ENCODE measurements at places on chromosomes 1 and 21.

- DNase-seq: no peak
Measured at GRCh38 chr1:175522880-175523279, 220.5 kb downstream of the TNR start.

- no peak for DNase-seq
Measured at GRCh38 chr1:184228558-184228957, 158.3 kb upstream of the C1orf21 start.

- no peak for DNase-seq
Measured at GRCh38 chr1:23592209-23592892, 33.0 kb upstream of the ID3 start.

GRCh38 chr1:198169672-198170071 lies 12.9 kb downstream of the NEK7 start:
- peak; percentile 30 for DNase-seq

DNA sequence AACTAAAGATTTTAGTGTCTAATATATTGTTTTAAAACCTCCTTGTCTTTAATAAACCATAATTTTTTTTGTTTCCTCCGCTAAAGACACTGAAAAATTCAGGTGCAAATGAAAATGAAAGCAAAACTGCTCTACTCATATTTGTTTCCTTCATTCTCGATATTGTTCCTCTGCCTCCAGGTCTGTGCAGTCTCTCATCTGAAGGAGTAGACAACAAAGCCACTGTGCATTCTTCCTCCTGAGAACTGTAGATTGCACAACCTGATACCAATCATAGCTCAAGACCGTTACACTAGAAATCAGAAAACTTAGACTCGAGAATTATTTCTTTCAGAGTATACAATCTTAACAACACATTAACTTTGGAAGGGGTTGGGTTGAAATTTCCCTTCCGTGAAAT lies 373.1 kb upstream of the CXADR start:
- no peak for DNase-seq

- no peak for DNase-seq
Measured at GRCh38 chr1:65581119-65581518, 160.7 kb downstream of the LEPR start.
